Activated T-cell treated with anti-CD3 and anti-CD28 coated beads, Interleukin-2, amount 50 U/mL, for 48 hours (primary cell): ENCODE measurements at places on chromosomes 2 and 18.

- no peak for DNase-seq
Measured at GRCh38 chr18:2985628-2986027, 27.3 kb downstream of the LPIN2 start.

DNA sequence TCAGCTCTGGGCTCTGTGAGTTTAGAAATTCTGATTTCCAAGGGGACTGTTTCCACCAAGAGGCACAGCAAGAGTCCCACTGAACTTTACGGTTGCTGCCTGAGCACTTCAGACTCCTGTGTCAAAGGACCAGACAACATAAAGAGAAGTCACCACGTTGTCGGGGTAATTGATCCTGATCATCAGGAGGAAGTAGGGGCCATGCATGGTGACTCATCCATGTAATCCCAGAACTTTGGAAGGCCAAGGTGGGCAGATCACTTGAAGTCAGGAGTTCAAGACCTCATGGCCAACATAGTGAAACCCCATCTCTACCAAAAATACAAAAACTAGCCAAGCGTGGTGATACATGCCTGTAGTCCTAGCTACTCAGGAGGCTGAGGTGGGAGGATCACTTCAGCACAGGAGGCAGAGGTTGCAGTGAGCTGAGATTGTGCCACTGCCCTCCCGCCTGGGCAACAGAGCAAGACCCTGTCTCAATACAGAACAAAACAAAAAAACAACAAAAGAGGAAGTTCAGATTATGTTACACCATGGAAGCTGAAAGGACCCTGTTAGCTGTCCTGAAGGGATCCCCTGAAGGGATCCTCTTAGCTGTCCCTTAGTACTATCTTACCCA, 9.4 kb upstream of the ASXL2 start:
- no peak for DNase-seq

GRCh38 chr18:74444104-74444503, 13.0 kb downstream of the DIPK1C start:
- no peak for DNase-seq

DNA sequence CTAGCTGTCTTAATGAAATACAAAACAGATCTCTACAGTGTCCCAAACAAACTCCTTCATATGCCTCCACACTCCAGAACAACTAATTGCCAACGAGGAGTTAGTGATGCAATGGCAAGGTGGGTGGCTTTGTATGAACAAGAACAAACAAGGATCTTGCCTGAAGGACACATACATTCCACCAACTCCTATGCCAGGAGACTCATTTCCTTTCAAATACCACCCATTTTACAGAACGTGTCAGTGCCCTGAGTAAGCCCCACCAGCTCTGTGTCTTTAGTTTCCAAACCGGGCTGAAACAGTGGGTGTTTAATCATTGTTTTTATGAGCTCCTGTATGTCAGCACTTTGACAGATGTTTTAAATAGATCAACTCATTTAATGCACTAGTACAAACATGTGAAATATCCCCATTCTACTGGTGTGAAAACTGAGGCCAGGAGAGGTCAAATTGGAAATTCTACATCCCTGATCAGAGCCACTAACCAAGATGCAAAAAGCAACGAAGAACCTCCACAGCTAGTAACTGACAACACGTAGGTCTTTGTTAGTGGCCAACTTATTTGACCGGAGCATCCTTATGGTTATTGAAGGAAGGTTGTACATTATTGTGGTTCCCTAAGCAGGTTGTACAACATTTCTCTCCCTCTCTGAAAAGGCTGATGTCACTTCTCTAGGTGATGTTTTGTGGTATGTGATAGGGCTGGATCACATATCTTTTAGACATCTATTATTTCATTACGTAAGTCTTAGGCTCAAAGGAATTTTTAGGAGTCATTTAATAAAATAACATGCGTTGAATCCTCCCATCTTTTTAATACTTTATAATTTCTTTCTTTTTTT, 534.9 kb upstream of the TNP1 start:
- no peak for DNase-seq

DNA sequence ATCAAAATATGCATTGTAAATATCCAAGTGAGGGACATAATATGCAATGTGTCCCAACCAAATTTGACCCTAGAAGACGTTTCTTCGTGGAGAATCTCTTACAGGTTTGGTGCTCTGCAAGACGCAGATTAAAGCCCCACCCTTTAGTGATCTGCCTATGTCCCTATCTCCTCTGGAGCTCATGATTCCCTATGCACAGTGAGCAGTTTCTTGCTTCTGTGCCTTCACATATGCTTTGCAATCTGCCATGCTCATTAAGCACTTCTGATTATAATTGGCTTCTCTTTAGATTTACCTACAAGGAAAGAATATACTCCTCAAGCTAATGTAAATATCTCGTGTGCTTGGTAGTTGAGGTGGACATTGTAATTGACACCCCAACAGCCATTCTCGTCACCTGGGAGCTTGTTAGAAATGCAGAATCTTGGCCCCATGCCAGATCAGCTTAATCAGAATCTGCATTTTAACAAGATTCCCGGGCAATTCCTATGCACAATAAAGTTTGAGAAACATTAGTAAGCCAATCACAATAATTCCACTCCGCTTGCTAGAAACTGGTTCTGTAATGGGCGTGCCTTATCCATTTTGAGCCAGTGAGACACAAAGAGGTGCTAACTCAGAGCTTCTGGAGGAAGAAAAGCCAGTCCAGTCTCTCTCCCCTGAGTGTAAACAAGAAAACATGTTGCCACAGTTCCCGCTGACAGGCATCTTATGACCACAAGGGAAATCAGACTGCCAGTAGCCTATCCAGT, 2.8 kb upstream of the PUM2 start:
- DNase-seq: no peak

DNA sequence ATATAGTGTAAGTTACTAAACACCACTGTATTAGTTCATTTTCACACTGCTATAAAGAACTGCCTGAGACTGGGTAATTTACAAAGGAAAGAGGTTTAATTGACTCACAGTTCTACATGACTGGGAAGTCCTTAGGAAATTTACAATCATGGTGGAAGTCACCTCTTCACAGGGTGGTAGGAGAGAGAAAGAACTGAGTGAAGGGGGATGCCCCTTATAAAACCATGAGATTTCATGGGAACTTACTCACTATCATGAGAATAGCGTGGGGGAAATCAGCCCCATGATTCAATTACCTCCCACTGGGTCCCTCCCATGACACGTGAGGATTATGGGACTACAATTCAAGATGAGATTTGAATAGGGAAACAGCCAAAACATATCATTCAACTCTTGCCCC, 618.0 kb downstream of the NYAP2 start:
- DNase-seq: no peak

- DNase-seq: no peak
Measured at GRCh38 chr2:207032490-207032889, 93.2 kb downstream of the CPO start.

DNA sequence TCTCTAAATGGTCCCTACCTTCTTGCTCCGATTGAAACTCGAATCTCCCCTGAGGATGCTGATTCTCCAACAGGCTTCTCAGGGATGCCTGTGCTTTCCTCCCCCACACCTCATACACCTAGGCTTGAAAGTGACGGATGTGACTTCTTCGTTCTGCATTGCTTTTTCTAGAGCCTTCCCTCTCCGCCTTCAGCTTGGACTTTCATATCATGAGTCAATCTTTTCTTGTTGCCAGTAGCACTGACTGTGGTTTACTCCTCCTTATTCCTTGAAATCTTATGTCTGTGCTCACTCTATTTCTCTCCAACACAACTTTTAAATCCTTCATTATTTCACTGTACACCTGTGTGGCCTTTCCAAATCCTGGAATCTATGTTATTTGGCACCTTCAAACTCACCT, 451.4 kb downstream of the TMX3 start:
- no peak for DNase-seq

GRCh38 chr2:180222644-180223043, 215.5 kb upstream of the CWC22 start:
- DNase-seq: no peak

DNA sequence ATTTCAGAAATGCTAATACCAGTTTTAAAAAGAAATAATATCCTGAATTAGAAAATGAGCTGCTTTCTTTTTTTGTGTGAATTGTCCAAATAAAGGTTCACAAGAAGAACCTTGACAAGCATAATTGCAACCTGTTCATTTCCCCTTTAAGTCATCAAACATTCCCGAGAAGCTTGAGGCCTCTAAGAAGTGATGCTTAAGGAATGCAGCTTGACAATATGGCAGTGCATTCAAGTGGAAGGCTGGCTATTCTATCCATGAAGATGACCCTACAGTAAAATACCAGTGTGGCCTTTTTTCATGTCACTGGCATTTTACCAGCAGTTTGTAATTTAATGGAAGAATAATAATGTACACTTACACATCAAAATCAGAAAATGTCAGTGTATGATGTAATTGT, 216.7 kb downstream of the CTNNA2 start:
- DNase-seq: no peak

DNA sequence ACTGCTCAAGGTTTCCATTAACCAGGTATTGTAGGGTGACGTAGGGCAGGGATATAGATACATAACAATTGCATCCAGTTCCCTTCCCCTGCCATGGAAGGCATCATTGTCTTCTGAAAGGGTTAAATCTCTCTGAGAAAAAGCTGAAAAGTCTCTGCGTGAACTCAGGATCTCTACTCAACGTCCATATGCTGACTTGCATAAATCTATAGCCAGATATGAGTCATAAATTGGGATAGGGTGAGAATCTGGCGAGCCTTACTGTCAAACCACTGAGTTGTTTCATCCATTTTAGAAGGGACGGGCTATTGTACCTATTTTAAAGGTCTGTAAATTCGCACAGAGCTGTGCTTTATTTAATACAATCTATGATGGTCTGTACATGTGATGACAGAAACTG, 258.3 kb downstream of the L3MBTL4 start:
- no peak for DNase-seq

- DNase-seq: no peak
Measured at GRCh38 chr2:5352286-5352685, 339.9 kb upstream of the SOX11 start.

GRCh38 chr2:241813644-241814392, 4.8 kb downstream of the NEU4 start:
- DNase-seq: no peak

DNA sequence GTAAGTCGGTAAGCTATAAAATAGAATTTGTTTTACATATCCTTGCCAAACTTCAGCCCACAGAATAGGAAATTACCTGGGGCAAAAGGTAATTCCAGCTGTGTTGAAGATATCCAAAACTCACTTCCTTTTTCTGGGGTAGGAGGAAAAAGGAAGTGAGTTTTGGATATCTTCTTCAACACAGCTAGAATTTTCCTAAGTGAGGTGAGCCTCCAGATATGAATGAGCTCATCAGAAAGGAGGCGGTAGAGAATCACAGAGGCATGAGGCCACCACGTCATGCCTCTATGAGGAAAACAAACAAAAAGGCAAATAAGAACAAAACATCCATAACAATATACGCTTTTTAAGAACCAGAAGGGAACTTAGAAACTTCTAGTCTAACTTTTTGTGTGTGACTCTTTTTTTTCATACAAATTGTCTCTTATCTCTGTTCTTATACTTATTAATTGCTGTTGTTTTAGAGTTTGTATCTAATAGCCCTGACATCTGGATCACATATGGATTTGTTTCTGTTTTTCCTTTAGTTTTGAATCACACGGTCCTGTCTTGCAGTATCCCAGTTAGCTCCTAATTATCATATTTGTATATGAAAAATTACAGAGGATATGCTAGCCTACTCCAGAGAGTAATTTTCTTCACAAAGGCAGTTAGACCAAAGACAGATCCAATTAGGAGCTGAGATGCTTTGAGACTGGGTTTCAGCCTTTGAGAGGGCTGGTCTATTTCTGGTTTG, 104.5 kb downstream of the RBM43 start:
- no peak for DNase-seq

GRCh38 chr18:59659508-59660170, 37.6 kb downstream of the CCBE1 start:
- no peak for DNase-seq

DNA sequence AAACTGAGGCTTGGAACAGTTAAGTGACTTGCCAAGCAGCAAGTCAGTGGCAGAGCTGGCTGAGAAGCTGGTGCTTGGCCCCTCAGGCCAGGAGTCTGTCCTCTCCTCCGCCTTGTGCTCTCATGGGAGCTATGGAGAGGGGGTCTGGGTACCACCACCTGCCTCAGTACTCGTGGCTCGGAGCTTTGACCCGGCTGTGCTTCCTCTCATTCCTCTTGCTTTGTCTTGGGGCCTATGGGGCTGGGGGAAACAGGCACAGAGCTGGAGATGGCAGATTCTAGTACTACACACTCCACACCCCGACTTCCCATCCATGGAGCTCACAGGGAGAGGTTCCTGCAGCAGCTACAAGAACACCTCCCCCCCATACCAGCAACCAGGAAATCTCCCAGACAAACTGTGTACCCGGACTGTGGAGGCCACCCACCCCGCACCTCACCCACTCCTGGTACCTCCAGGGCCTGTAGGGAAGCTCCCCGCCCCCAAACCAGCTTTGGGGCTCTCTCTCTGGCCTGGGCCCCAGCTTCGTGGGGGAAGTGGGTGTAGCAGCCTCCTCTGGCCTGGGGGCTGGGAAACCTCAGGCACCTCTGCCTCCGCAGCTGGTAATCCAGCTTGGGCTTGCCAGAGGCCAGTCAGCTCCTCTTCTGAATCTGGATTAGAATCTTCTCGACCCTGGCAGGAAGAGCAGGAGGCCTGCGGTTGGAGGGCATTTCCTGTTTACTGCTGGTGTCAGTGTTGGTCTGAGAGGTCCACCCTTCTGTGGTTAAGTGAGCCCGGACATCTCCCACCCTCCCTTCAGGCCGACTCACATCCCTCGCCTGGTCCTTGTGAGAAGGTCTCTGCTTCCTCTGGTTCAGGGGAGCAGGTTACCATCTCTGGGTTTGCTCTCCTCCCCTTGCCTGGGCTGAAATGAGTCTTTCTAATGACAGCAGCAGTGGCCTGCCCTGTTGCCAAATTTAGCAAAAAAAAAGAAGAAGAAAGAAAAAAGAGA, 22.3 kb upstream of the RHOB start:
- DNase-seq: peak; percentile 36

DNA sequence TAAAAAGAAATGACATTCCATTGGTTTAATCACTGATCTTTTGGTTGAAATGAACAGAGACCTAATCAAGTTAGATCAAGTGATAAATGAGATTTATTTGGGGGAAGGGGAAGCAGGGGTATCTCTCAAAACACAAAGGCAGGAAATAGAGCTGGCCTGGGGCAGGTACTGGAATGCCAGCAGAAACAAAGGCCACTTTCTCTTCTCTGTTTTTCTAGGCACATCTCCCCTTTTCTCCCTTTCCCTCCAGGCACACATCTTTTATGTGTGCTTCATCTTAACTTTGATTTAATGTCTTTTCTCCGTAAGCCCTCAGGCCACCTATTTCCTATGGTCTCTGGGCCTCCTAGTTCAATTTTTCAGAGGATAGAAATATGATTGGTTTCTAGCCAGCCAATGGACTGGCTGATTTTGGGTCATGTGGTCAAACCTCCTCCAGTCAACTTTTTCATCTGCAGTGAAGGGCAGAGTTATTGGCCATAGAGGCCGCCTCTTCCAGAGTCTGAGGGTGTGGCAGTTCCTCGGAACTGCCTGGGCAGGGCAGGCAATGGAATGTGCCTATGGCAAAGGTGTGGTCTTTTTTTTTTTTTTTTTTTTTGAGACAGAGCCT, 58.9 kb upstream of the FAM136A start:
- no peak for DNase-seq

- DNase-seq: peak; percentile 68
Measured at GRCh38 chr2:37389989-37390765, 45.7 kb downstream of the QPCT start.

- DNase-seq: no peak
Measured at GRCh38 chr2:12686708-12687283, 29.9 kb upstream of the TRIB2 start.

- DNase-seq: no peak
Measured at GRCh38 chr2:46562451-46562840, 83.1 kb downstream of the TMEM247 start.
